Thyroid gland (tissue), 4 donors: ENCODE measurements at places on chromosomes 4 and X. TPM values are rescaled to one million over a fixed set of nuclear protein-coding genes. Genes with fewer than 3 reads are reported as not detected.

Gene TBCK
- 49.2 TPM for total RNA-seq

Gene COL25A1
- total RNA-seq = 7.6 TPM

Gene FLNA
- 335 TPM for total RNA-seq

Gene PDE6B
- 26.4 TPM for total RNA-seq

Gene NPY1R
- total RNA-seq = 6.4 TPM

Gene CCDC110
- total RNA-seq = 6.8 TPM

Gene SMIM10L2A
- 6.7 TPM for total RNA-seq

Gene AKAP17A
- 65.8 TPM for total RNA-seq

Gene TFE3
- 130 TPM for total RNA-seq

Gene ASMT
- total RNA-seq = not detected

Gene DGKK
- total RNA-seq = not detected

Gene LDB2
- 19.9 TPM for total RNA-seq

Gene RTL3
- 0.54 TPM for total RNA-seq

DNA sequence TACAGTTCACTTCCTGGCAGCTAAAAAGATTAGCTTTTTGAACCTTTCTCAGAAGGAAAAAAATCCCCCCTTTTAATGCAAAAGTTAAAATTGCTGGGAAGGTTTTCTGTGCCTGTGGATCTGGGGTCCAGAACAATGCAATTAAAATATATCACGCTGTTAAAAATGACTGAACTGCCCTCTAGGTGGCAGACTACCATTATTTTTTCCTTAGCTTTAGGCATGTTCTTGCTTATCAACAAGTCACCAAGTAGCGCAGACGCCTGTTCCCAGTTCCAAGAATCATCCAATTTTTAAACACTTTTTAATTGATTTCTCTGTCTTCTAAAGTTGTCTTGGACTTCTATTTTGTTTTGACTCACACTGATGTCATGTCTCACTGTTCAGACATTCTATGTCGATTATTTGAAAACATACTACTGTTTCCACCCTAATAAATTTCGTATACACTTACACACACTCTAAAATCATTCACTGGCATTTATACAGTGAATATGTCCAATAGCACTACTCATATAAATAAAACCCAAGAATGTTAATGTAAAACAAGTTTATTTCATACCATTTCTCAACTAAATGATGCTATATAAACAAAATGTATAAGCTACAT is 661.6 kb downstream of the RAPGEF2 start:
- no peak for DNase-seq

DNA sequence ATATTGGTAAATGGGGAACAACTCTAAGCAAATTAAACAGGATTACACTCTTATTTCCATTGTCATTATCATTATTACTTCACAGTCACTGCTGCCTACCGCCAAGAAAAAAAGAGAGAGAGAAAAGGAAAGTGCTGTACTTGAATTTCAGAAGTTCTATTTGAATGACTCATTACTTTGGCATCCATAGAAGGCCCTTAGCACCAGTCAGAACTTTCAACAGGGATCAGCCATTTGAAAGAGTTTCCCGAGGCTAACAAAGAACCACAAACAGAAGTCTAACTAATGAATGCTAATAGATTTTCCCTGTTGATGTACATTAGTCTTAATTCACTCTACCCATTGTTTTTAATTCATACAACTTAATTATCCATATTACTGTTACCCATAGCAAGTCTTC is 116.3 kb downstream of the SHROOM4 start:
- DNase-seq = no peak

DNA sequence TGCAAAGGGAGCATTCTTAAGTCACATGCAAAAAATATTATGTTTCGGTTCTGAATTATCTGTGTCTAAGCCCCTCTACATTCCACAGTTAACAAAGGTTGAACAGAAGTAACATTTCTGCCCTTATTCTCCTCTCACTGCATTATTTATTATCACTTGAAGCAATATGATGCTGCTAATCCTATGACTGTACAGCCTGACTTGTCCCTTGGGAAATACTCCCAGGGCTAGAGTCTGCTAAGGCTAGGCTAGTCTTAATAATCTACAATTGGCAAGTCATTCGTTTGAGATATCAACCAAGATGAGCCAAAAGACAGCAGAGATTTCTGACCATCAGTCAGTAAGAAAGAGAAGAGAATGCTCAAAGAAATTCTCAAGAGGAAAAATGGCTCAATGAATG is 226.9 kb upstream of the HCCS start:
- DNase-seq = no peak

DNA sequence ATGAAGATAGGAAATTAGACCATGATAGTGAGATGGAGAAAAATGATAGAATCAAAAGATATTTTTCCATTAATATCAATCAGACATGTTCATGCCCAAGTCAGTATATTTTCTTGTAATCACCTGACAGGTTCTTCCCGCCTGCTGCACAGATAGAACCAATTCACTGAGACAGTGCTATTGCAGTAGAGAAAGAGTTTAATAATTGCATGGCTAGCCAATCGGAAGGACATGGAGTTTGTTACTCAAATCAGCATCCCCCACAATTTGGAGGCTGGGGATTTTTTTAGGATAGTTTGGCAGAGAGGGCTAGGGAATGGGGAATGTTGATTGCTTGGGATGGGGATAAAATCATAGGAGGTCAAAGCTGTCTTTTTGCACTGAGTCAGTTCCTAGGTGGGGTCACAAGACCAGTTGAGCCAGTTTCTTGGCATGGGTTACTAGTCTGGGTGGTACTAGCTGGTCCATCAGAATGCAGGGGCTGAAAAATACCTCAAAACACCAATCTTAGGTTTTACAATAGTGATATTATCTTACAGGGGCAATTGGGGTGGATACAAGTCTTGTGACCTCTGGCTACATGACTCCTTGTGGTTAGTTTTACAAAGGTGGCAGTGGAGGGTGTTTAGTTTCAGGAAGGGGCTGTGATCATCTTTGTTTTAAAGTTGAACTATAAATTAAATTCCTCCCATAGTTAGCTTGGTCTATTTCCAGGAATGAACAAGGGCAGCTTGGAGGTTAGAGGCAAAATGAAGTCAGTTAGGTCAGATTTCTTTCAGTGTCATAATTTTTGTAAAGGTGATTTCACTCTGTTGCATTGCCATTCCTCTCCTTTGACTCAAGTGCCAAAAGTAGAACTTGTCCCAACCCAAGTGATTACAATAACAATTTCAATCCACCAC is 100.3 kb upstream of the PDE5A start:
- DNase-seq = no peak

GRCh38 chr4:1883583-1883982 is 12.4 kb downstream of the NSD2 start:
- peak; percentile 56 for DNase-seq

- no peak for DNase-seq
These were observed 433.1 kb upstream of the SMIM31 start for GRCh38 chr4:164320847-164321246.

DNA sequence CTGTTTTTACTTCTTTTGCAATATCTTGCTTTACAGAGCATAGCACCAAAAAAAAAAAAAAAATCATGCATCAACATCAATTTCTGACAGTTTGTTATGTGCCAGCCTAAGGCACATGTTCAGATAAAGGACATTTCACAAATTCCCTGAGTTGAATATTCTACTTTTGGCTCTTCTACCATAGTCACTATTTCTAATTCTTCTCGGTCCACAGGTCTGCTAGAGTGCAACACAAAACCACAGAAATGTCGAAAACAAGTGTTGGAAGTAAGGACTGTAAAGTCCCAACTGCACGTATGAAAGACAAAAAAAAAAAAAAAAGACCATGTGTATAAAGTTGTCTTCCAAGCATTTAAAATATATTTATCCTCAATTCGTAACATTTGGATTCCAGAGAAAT is 494.2 kb upstream of the INTU start:
- no peak for DNase-seq

- no peak for DNase-seq
These were observed 1343.8 kb upstream of the IGFBP7 start for GRCh38 chr4:58453956-58454355.

DNA sequence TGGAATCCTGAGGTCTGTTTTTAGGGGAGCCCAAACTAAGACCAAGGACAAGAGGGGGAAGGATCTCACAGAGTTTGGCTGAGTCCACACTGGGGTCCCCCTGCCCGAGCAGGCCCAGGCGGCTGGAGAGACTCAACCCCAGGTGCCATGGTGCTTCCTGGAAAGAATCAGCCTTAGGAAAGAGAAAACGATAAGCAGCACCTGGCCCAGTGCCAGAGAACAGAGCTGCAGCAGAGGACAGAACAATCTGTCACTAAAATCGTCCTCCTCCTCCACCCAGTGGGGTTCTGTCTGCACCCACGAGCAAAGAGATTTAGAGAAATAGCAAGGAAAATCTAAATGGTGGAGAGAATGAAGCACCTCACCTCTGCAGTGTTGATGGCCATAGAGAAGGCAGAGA is 470.5 kb downstream of the BCOR start:
- no peak for DNase-seq

DNA sequence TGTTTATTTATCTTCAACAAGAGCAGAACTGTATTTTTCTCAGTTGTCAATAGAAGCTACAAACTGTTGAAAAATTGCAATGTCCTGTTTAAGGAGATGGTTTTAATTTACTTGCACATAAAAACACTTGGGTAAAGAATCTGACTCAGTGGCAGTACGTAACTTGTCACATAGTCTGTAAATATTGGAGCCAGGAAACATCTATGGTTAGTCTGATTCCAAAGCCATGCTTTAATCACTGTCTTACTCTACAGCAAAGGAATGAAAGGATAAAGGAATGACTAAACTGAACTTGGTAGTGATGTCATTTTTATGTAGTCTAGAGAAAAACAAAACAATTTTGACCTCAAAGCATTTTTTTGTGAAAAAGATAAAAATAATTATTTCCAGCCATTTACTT is 537.2 kb downstream of the STIM2 start:
- no peak for DNase-seq

- no peak for DNase-seq
These were observed 21.4 kb upstream of the PGRMC2 start for GRCh38 chr4:128308986-128309385.

DNA sequence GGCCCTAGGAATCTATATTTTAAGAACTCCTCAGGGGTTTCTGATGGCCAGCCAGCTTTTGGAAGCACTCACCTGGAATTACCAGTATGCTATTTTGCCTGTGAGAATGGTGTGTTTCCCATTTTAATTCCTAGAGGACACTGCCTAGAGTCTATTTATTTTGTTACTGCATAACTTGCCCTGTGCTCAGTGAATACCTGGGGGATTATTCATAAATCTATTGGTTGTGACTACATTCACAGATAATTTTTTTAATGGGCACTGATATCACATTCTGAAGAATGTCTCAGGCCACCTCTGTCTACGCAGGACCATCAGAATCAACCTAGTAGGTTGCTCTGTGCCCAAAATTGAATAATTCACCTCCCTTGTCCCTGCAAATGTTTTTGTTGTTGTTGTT is 6.7 kb downstream of the ARL13A start:
- no peak for DNase-seq

- no peak for DNase-seq
These were observed 28.4 kb upstream of the GABRA3 start for GRCh38 chrX:152479525-152479924.

- no peak for DNase-seq
These were observed 1.8 kb upstream of the FRMPD3 start for GRCh38 chrX:107447642-107448041.

DNA sequence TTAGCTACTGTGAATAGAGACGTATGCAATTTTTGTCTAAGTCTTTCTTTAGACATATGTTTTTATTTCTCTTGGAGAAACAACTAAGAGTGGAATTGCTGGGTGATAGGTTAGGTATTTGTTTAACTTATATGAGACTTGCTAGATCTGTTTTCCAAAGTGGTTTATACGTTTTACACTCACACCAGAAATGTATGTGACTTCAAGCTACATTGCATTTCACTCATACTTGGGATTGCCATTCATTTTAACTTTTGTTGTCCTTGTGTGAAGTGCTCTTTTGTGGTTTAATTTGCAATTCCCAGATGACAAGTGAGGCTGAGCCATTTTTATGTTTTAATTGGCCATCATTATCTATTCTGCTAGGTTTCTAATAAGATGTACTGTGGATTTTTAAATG is 817.2 kb downstream of the GLUD2 start:
- DNase-seq = no peak

- DNase-seq = no peak
These were observed 308.4 kb upstream of the DIAPH2 start for GRCh38 chrX:96376266-96376665.

DNA sequence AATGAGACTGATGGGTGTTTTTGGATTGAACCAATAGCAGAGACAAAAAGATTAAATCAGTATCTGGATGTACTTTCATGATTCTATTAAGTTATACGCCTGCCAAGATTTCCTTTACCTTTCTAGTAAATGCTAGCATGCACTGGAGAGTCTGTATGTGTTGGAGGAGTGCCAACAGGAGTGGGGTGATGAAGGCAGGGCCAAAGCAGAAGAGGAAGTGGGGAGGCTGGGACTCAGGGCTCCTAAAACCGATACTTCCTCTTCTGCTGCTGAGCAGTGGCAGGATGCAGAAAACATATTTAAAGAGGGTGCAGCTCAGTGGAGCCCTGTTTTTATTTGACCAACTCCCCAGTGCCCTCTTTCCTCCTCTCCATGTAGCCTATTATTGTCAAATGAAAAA is 5.6 kb downstream of the CYSLTR1 start:
- no peak for DNase-seq

DNA sequence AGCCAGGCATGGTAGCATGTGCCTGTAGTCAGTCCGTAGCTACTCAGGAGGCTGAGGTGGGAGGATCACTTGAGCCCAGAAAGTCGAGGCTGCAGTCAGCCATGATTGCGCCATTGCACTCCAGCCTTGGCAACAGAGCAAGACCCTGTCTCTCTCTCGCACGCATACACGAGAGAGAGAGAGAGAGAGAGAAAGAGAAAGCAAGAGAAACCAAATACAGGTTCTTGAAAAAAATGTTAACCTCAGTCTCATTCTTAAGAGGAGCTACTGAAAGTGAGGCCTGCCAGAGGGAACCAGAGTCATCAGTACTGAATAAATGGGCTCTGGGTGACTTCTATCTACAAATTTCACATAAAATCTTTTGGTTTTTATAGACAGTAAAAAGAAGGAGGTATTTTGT is 42.9 kb downstream of the KIAA0232 start:
- no peak for DNase-seq

DNA sequence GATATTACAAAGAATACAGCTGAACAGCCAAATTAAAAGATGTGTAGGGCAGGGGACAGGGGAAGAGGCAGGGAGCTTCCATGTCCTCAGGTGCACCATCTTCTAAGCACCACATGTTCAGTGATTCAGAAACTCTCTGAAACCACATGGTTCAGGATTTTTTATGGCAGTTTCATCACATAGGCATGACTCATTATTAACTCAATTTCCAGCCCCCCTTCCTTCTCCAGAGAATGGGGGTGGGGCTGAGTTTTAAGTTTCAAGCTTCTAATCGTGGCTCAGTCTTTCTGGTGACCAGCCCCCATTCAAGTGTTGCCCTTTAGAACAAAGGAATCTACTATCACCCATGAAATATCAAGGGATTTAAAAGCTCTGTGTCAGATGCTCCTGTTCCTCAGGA is 317.8 kb upstream of the GALNT7 start:
- DNase-seq = no peak

GRCh38 chr4:56630876-56631666 is 50.0 kb downstream of the HOPX start:
- no peak for DNase-seq

GRCh38 chr4:38925492-38926413 is 58.1 kb downstream of the FAM114A1 start:
- DNase-seq = no peak
